ENCODE measurements at places on chromosomes 6 and 20. TPM values are rescaled to one million over a fixed set of nuclear protein-coding genes. Genes with fewer than 3 reads are reported as not detected.

DNA sequence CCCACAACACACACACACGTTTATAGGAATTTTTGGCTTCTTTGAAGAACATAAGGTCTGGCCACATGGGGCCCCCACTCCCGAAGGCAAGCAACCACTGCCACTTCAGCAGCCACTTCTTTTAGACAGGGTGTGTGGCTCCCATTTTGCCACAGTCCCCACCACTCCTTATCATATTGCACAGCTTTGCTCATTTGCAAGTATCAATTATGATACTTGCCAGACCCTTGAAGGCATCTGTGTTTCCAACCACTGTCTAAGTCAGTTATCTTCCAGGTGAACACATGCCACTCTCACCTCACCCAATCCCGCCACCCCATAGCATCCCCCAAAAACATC lies 73.1 kb downstream of the NOL4L start:
- DNase-seq: no peak

DNA sequence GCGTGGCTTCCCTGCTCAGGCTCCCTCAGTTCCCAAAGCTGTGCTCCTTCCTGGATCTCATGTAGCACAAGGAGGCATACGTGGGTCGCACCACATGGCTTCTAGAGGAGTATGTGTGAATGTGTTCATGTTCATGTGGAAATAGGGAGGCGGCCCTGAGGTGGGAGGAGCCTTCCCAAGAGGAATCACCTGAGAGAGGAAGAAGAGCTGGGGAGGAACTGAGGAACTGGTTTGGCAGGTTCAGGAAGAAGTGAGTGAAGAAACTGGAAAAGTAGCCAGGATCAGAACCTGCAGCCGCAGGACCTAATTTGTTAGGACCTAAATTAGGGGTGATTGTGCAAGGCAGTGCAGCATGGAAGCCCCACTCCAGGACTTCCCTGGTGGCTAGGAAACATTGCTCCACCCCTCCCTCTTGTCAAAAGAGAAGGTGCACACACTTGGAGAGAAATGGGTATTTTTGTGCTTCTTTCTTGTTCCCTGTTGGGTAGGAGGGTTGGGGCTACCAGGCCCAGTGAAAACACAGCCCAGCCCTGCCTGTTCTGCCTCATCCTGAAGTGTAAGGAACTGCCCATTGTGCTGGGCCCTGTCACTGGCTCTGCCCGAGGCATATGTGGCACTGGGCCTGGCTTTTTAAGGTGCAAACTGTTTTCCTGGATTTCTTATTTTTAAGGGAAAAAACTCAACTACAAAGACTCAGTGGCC lies 20.7 kb downstream of the SYNJ2 start:
- peak; percentile 55 for DNase-seq

GRCh38 chr6:147067184-147067583 lies 137.0 kb upstream of the STXBP5 start:
- no peak for DNase-seq

GRCh38 chr6:130132286-130132701 lies 90.5 kb downstream of the SAMD3 start:
- DNase-seq: no peak

DNA sequence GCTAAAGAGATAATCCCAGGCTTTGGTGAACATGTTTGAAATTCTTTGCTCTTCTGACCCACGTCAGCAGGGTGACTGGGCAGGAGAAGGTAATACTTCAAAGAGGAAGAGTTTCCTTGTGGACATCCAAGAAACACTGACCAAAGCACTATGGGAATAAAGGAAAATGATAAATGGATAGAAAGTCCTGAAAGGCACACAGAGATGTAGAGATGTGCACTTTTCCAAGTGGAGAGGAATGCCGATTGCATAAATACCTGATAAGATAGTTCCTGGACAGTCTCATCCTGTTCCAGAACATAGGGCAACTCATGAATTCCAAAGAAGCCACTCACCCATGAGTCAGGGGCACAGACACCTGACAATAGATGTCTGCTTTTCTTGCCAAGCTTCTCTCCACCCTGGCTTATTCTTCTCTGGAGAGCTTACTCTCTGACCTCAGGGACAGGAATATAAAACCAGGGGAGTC lies 191.3 kb upstream of the FOXA2 start:
- peak; percentile 21 for DNase-seq

- no peak for DNase-seq
Observed at GRCh38 chr6:133034509-133035206, 206.5 kb upstream of the EYA4 start.

- no peak for DNase-seq
Observed at GRCh38 chr6:75306064-75306463, 21.5 kb upstream of the TMEM30A start.

GRCh38 chr6:111898452-111898851 lies 25.2 kb upstream of the FYN start:
- no peak for DNase-seq

- DNase-seq: no peak
Observed at GRCh38 chr6:6654599-6655575, 66.4 kb downstream of the LY86 start.

DNA sequence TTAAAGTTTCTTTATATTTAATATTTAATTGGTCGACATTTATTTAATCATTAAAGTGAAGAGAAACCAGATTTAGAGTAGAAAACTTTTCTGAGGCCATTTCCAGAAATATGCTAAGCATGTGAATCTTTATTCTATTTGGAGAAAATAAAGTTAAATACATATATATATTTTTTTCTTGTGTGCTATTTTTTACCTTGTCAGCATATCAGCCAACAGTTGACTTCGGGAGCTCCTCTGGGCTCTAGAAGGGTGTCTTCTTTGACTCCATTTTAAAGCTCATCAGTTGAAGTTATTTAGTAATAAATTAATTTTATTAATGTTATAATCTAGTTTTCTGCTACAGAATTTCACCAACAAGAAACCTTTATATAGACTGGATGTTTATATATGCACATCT lies 73.1 kb downstream of the SH3BGRL2 start:
- DNase-seq: no peak

GRCh38 chr20:3889489-3890397 lies 556 bp downstream of the PANK2 start:
- DNase-seq: no peak

- DNase-seq: no peak
Observed at GRCh38 chr6:150931405-150931804, 65.9 kb downstream of the MTHFD1L start.

GRCh38 chr6:3913077-3913957 lies 64.1 kb downstream of the FAM50B start:
- DNase-seq: peak; percentile 69

DNA sequence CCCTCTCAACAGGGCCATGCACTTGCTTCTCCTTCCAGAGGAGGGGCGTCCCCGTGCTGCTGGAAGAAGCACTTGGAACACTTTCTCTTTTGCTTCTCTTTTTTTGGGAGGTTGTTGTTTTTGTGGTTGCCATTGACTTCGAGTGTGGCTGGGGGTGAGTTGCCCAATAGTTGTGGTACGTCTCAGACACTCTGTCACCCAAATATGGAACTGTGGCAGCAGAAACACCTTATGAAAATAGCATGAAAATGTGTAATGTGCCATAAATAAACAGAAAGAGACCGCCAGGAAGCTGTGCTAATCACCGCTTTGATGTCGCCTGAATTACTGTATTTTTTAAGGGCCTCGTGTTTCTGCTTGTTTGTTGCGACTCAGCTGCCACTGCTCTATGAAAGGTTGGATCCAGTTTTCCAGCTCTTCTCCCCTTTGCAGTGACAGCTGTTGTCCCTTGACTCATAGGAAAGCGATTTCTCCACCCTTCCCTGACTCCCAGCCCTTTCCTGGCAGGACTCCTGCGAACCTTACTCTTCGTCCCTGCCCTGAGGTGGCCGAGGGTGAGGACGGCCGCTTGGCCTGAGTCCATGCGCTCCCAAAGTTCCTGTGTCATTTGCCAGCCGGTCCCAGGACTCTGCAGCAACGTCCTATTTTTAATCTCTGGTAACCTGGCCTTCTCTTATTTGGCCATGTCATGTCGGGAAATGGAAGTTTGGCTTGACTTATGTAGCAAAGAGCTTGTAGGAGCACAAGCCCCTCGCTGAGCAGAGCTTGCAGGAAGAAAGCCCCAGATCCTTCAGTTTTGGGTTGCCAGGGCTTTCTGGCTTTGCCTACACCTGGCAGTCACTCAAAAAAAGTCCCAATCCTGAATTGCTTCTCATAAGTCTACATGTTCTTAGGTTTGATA lies 694.6 kb downstream of the QKI start:
- DNase-seq: no peak

- DNase-seq: no peak
Observed at GRCh38 chr20:57843941-57844625, 134.3 kb upstream of the PMEPA1 start.

GRCh38 chr20:31915491-31916280 lies 36.2 kb downstream of the PDRG1 start:
- no peak for DNase-seq

- no peak for DNase-seq
Observed at GRCh38 chr6:5665173-5665572, 341.6 kb downstream of the NRN1 start.

Gene LZTS3
- 5.2 TPM for total RNA-seq

Gene ECT2L
- total RNA-seq: not detected

Gene SIRPB1
- total RNA-seq: 1.9 TPM

Gene ENPP4
- 9.6 TPM for total RNA-seq

Gene BTNL2
- not detected for total RNA-seq

Gene TP53TG5
- total RNA-seq: 0.76 TPM

Gene STMND1
- not detected for total RNA-seq

All from HCT116 (cell line).